ENCODE measurements at places on chromosomes 7 and 10.

GRCh38 chr7:114021135-114021534 lies 102.3 kb upstream of the PPP1R3A start:
- no peak for DNase-seq

GRCh38 chr10:113770346-113770745 lies 18.9 kb downstream of the PLEKHS1 start:
- DNase-seq: no peak

GRCh38 chr7:50513166-50513871 lies 51.9 kb downstream of the DDC start:
- DNase-seq: no peak

DNA sequence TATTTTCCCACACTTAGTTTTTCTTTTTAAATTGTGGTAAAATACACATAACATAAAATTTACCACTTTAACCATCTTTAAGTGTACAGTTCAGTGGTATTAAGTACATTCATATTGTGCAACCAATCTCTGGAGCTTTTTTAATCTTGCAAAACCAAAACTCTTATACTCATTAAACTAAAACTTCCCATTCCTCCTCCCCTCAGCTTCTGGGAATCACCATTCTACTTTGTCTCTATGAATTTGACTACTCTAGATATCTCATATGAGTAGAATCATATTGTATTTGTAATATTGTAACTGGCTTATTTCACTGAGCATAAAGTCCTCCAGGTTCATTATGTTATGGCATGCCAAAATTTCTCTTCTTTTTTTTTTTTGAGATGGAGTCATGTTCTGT lies 86.4 kb upstream of the JAZF1 start:
- DNase-seq: no peak

DNA sequence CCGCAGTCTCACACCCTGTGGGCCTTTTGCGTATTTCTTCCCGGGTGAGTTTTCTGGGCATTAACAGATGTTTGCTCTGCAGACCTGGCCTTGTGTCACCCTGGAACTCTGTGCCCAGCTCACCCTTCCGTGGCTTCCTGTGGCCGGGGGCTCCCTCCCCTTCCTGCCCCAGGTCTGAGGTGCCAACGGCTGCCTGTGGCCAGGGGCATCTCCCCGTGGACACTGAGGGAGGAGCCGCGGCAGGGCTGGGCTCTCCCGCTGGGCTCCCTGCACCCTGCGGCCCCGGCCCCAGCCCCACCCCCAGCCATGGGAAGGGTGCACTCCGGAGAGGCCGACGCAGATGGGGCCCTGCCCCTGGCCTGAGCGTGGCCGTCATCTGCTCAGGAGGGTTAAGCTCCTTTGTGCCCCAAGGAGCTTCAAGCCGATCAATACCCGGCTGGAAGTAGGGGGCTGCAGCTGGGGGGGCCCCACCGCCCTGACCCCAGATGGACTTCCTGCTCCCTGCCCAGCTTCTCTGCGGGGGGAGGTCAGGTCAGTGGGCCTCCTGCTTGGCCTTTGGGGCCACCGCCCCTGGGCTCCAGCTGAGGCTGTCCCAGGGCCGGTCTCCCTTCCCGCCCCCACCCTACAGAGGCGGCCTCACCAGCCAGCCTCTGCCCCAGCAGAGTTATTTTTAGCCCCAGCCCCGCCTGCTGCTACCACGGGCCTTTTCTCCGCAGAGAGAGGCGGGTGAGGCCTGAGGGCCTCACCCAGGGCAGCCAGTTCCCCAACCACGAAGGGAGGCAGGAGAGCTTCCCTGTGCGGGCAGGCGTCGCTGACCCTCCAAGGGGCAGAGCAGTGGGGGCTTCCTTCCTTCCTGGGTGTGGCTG lies 24.2 kb downstream of the PWWP2B start:
- no peak for DNase-seq

GRCh38 chr7:140640727-140641523 lies at the start of gene DENND2A:
Gene DENND2A (minus strand): TSS chr7:140640813. CDS start chr7:140602397, 38,416 bp downstream.
- DNase-seq: no peak

DNA sequence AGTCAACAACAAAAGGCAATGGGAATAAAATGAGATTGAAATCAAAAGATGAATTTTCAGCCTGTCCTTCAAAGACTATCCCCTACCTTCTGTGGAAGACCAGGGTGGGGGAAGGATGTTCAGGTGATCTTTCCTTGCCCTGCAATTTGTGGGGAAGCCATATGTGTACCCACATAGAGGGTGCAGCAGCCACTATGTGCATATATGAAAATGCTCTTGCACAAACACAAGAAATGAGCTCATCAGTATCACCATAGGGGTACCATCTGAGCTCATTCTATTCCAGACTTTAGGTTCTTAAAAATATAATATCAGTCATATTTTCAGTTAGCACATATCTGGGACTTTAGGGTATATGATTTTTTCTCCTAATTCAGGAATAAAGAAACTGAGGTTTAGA lies 17.7 kb downstream of the GIMAP5 start:
- DNase-seq: no peak

GRCh38 chr7:101399759-101400158 lies 37.1 kb downstream of the COL26A1 start:
- no peak for DNase-seq

GRCh38 chr7:32347244-32347828 lies 142.8 kb downstream of the LSM5 start:
- DNase-seq: no peak

DNA sequence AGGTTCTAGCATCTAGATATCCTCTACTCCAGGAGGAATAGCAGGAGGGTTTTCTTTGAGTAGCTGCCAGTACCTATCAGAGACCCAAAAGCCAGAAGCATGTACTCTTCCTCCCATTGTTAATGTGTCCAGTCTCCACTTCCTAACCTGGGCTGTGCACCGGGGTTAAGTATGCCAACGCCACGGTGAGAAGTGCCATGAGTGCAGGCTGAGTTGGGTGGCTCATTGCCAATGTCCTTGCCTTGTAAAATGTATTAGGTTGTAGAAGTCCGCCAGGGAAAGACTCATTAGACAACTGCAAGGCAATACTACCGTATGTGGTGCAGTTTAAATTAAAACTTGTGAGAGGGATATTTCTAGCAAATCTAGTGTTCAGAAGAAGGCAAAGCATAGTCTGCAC lies 55.0 kb upstream of the PRR15 start:
- DNase-seq: no peak

DNA sequence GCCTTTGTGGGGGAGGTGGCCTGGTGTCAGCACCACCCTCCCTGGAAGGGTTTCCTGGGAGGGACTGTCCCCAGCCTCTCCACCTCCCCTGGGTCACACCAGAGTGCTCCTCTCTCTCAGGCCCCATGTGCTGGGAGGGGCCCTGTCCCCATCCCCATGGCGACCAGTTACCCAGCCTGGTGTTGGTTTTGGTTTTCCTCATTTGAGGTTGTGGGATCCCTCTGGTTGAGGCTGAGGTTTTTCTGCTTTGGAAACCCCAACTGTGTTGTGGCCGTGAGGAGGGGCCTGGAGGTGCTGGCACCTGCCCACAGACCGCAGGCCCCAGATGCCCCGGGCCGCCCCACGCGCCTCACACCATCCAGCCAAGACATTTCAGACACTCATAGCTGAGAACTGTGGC lies 106.3 kb downstream of the GRK5 start:
- DNase-seq: no peak

GRCh38 chr10:93352638-93353383 lies 129.3 kb downstream of the MYOF start:
- no peak for DNase-seq

- no peak for DNase-seq
These were observed 44.9 kb downstream of the VIPR2 start for GRCh38 chr7:159099711-159100231.

GRCh38 chr7:90710466-90710850 lies 114.3 kb downstream of the CDK14 start:
- no peak for DNase-seq

DNA sequence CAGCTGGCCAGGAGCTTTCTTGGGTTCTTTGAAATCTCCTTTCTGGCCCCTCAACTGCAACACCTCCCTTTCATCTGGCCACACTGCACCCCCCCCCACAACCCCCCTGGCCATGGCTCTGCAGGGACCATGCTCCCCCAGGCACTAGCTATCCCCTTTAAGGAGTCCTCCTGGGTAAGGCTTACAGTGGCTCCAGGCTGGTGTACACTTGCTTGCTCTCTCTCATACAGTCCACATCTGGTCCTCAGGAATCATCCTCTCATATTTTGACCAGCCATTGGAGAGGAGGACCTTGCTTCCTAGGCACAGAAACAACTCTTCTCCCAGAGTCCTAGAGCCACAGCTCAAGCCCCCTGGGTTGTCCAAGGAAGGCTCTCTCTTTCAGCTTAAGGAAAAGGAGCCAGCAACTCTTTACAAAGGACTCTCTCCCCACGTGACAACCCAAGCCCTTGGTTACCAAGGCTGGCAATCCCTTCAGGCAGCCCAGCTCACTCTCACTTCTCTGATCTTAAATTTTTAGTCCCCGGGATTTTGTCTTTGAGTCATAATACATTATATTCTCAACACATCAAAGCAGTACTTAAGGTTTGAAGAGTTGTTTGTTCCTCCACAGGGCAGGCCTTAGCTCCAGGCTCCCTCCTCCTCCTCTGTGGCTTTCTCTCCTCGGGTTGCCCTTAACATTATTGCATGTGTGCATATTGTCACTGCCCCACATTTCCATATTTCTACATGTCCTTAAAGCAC lies 9.9 kb downstream of the GARIN1A start:
- DNase-seq: no peak

DNA sequence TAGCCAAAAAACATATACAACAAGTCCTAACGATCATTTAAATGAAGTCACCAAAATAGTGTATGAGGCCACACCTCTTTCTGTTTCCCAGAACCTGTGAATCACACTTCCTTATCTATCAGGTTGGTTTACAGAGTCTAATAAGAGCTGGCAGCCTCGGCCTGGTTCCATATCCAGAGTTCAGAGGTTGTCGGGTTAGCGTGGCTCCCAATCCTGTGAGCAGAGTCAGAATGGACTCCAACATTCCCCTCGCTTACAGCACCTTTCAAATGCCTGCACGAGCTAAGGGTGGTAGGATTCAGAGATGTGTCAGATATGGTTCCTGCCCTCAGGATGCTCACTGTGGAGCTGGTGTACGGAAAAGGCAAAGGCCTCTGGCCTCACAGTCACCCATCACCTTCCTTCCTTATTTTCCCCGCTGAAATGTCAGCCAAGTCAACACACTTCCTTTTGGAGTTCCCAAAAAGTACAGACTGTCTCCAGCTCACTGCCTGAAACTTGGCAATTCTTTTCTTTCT lies 6.0 kb downstream of the IL15RA start:
- DNase-seq: no peak

- no peak for DNase-seq
These were observed 494.6 kb downstream of the PLXNA4 start for GRCh38 chr7:132081686-132082085.

DNA sequence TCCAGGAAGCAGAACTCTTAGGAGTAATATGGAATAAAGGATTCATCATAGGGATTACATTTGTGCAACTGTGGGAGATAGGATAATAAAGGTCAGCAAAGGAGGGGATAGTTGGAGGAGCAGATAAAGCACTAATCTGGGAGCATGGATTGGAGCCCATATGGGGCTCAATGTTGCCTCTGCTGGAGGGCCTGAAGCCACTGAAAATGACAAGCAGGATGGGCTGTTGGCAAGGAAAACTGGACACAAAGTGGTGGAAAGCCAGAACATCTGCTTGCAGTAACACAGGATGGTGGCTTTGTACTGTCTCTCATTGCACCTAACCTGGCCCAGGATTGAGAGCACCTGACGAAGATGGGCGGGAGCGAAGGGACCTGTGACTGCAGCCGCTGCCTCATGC lies 15.0 kb upstream of the COMMD3 start:
- DNase-seq: no peak

- DNase-seq: no peak
These were observed 18.8 kb upstream of the GNA12 start for GRCh38 chr7:2862831-2863361.

DNA sequence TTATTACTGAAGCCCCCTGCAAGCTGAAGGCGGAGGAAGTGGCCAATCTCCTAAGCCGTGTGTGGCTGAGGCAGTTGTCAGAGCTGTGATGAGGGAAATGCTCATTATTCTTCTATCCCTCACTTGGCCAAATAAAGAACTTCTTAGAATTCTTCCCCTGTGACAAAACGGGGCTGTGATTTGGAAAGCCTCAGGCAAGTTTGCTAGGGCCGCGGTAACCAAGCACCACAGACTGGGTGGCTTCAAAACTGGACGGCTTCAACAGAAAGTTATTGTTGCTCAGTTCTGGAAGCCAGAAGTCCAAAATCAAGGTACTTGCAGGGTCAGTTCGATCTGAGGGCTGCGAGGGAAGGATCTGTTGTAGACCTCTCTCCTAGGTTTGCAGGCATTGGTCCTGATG lies 72.3 kb upstream of the STEAP1B start:
- DNase-seq: no peak

GRCh38 chr10:73926152-73926764 lies 15.3 kb downstream of the PLAU start:
- no peak for DNase-seq

DNA sequence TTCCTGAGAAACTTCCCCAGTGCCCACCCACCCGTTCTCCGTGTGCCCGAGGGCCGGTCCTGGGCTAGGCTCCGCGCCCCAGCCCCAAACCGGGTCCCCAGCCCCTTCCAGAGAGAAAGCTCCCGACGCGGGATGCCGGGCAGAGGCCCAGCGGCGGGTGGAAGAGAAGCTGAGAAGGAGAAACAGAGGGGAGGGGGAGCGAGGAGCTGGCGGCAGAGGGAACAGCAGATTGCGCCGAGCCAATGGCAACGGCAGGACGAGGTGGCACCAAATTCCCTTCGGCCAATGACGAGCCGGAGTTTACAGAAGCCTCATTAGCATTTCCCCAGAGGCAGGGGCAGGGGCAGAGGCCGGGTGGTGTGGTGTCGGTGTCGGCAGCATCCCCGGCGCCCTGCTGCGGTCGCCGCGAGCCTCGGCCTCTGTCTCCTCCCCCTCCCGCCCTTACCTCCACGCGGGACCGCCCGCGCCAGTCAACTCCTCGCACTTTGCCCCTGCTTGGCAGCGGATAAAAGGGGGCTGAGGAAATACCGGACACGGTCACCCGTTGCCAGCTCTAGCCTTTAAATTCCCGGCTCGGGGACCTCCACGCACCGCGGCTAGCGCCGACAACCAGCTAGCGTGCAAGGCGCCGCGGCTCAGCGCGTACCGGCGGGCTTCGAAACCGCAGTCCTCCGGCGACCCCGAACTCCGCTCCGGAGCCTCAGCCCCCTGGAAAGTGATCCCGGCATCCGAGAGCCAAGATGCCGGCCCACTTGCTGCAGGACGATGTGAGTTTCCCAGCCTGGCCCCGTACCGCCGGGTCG lies at the start of gene SCD:
TSS of gene SCD (plus strand) at position 469 of the 803 bp plus-strand sequence. CDS start at position 741, 272 bp downstream.
- DNase-seq: peak; percentile 50

GRCh38 chr7:17071866-17072265 lies 190.1 kb upstream of the AGR3 start:
- DNase-seq: no peak

DNA sequence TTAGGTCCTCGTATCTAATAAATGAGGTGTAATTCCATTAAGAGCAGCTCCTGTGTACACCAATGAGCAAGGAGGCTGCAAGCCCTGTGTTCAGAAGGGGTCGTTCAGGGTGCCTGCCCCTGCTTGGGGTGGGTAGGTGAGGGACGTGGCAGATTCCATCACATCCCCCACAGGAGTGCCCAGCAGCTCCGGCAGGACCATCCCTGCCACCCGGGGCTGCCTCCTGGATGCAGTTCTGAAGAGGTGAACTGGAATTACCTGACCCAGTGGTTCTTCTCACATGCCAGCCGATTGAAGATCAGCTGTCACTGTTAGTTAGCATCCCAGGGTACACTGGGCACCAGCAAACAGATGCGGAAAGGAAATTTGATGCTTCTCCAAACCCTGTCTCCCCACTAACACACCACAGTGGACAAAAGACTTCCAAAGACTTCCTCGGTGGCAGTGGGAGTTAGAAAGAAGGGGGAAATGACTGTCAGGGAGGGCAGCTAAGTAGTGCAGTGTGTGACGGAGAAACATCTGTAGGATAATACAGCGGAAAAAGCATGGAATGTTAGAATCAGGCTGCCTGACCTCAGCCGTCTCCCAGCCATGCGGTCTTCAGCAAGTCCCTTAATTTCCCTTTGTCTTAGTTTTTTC lies 313.6 kb upstream of the ZMIZ1 start:
- no peak for DNase-seq
